Calu3 (cell line): ENCODE measurements at places on chromosomes 2 and 18.
A peak's percentile ranks its signal among the peaks of the same experiment; 100 is the strongest.

DNA sequence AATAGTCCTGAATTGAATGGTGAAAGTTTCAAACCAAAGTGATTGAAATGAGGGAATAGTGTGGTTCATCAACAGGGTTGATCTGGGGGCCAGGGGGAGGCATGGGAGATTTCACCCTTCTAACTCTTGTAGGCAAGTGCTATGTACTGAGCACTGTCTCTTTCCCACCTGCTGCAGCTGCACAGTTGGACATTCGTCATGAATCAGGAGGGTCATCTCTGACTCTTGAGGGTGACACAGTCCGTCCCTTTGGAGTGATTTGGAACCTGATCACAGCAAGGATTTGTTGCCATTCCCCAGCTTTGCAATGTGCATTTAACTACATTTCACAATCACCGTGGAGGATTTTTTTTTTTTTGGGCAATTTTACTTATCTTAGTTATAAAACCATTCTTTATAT lies 224.6 kb downstream of the PHLPP1 start:
- DNase-seq, result no peak

GRCh38 chr2:28539118-28539541 lies 43.3 kb downstream of the PLB1 start:
- DNase-seq, result no peak

GRCh38 chr2:32652555-32653209 lies 24.8 kb downstream of the TTC27 start:
- DNase-seq, result no peak

- DNase-seq, result peak; percentile 23
Measured at GRCh38 chr2:159030674-159031380, 62.4 kb downstream of the TANC1 start.

GRCh38 chr18:13036622-13037320 lies 45.6 kb downstream of the CEP192 start:
- no peak for DNase-seq

- no peak for DNase-seq
Measured at GRCh38 chr18:11984091-11984490, 2.8 kb downstream of the IMPA2 start.

- peak; percentile 27 for DNase-seq
Measured at GRCh38 chr2:62478093-62478580, 27.9 kb downstream of the TMEM17 start.

GRCh38 chr2:37316181-37316580 lies 8.5 kb downstream of the PRKD3 start:
- DNase-seq, result no peak

- DNase-seq, result no peak
Measured at GRCh38 chr2:117537032-117537431, 277.5 kb upstream of the DDX18 start.

GRCh38 chr2:173647681-173648311 lies 293.1 kb downstream of the CDCA7 start:
- no peak for DNase-seq

DNA sequence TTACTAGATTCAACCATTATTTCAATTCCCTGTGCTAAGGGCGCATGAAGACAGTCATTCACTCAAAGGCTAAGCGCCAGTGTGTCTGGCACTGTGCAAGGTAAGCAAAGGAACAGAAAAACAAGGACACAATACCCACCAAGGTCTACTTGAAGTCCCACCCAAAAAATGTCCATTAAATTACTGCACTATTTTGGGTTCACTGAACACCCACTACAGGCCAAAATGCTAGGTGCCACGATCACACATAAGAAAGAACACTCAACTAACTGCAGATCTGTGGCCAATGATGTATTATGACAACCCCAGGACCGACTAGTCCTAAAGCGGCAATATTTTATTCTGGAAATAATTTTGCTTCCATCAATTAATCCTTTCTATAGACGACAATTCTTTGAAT lies 1.8 kb downstream of the TMEM131 start:
- DNase-seq, result no peak

- no peak for DNase-seq
Measured at GRCh38 chr18:21265971-21266673, 24.1 kb downstream of the GREB1L start.

- DNase-seq, result no peak
Measured at GRCh38 chr18:75582940-75583339, 155.4 kb upstream of the SMIM21 start.

DNA sequence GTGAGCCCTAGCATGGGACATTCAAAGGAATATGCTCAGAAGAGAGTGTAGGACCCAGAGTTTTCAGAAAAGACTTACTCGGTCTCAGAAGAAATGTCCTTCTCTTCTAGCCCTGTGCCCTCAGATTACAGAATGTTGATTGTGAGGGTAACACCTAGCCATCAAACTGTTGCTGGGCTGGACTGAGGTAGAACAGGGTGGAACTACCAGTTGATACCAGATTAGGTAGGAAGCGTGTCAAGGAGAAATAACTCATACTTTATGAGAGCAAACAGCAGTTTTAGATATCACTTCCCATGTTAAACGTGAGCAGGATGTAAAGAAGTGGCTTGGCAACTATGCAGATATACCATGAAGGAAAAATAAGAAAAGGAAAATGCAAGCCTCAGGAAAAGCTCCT lies 22.8 kb downstream of the PLEKHB2 start:
- DNase-seq, result no peak

DNA sequence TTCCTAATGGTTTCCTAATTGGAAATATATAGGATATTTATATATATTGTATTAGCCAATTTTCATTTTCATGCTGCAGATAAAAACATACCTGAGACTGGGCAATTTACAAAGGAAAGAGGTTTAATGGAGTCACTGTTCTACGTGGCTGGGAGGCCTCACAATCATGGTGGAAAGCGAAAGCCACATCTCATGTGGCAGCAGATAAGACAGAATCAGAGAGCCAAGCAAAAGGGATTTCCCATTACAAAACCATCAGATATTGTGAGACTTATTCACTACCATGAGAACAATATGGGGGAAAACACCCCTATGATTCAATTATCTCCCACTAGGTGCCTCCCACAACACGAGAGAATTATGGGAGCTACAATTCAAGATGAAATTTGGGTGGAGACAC lies 242.5 kb upstream of the NETO1 start:
- DNase-seq, result no peak

- DNase-seq, result no peak
Measured at GRCh38 chr2:196466581-196466980, 172.9 kb upstream of the CCDC150 start.

GRCh38 chr2:71303849-71304248 lies 27.7 kb upstream of the ZNF638 start:
- DNase-seq, result no peak

DNA sequence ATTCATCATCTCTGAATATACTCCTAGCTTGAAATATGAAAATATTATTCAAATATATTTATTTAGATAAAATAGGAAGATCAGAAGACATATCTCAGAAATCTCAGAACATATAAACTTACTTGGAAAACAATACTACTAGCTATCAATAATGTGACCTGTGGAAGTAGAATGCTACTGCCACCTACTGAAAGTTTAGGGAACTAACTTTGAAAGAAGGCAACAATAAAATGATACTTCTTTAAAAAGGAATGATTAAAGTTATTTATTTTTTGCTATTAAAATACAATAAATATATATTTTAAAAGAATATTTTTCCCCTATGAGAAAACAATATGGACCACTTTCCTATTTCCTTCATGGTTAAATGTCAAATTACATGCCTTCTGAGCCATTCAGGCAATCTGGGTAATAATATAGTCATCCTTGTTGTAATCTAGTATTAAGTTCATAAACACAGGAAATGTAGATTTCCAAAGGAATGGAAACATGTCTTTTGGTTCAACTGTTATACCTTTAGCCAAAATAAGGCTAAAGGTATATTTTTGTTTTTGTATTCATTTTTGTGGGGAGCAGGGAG lies 26.0 kb downstream of the ACADL start:
- DNase-seq, result no peak

DNA sequence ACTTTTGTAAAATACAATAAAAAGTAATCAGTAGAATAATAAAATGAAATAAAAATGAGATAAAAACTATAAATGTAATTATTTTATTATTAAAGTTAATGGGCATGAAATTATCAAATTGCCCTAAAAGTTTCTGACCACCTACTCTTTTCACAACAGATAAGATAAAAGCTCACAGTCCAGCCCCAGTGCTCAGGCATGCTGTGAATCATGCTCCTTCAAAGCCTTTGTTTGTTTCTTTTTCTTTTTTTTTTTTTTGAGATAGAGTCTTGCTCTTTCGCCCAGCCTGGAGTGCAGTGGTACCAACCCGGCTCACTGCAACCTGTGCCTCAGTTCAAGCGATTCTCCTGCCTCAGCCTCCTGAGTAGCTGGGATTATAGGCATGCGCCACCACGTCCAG lies 181.7 kb downstream of the ANKRD44 start:
- DNase-seq, result no peak

DNA sequence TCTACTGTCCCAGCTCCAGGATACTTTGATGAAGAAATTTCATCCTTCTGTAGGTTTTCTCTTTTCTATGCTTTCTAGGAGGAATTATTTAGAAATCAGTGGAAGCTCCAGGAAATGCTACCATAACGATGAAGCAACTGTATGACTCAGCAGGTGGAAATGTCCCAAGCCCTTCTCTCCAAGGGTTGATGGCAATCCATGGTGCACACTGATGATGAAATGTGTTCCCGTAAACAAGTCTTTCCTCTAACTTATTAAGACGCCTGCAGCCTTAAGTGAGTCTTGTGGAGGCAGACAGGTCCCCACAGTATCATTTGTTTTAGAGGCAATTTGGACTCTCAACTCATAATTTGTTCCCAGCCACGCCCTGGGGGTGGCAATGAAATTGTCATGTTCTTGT lies 777.6 kb upstream of the SOX11 start:
- DNase-seq, result no peak

DNA sequence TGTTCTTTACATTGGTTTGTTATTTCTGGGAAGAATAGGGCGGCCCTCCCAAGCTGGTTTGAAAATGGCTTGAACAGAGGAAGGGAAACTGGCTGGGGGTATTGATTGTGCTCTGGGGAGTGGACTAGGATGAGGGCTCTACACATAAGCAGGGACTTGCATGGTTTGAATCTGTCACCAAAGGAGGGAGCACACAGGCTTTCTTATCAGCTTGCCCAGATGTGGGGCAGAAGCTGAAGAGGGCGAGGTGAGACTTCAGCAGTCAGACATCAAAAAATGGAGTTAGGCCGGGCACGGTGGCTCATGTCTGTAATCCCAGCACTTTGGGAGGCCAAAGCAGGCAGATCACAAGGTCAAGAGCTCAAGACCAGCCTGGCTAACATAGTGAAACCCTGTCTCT lies 7.2 kb upstream of the RAB12 start:
- no peak for DNase-seq

DNA sequence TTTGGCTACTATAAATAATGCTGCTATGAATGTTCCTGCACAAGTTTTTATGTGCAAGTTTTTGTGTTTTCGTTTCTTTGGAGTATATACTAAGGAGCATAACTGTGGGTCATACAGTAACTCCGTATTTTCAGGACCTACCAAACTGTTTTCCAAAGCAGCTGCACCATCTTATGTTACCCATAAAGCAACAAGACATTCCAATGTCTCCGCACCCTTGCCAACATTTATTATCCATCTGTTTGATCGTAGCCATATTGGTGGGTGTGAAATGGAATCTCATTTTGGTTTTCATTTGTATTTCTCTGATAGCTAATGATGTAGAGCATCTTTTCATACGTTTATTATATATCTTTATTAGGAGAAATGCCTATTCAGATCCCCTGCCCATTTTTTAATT lies 13.8 kb downstream of the TMEM131 start:
- no peak for DNase-seq

GRCh38 chr2:32711219-32711618 lies 83.4 kb downstream of the TTC27 start:
- DNase-seq, result no peak

- no peak for DNase-seq
Measured at GRCh38 chr18:62396381-62396780, 71.3 kb downstream of the TNFRSF11A start.

DNA sequence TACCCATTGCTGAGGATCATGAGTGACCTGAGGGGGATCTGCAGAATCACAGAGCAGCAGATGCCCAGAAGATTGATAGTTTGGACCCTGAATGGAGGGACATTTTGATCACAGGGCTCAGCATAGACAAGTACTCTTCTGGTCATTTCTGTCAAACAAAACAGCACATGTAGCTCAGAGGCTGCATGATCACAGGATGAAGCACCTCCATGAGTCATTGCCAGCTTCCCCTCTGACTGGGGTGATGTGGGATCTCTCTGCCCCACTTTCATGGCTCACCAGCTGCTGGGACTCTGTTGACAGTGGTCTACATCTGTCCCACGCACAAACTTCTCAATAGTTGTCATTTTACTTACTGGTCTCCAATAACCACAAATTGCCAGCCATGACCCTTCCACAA lies 264.1 kb downstream of the RPIA start:
- DNase-seq, result no peak

- no peak for DNase-seq
Measured at GRCh38 chr2:44869761-44870160, 71.7 kb upstream of the SIX3 start.

DNA sequence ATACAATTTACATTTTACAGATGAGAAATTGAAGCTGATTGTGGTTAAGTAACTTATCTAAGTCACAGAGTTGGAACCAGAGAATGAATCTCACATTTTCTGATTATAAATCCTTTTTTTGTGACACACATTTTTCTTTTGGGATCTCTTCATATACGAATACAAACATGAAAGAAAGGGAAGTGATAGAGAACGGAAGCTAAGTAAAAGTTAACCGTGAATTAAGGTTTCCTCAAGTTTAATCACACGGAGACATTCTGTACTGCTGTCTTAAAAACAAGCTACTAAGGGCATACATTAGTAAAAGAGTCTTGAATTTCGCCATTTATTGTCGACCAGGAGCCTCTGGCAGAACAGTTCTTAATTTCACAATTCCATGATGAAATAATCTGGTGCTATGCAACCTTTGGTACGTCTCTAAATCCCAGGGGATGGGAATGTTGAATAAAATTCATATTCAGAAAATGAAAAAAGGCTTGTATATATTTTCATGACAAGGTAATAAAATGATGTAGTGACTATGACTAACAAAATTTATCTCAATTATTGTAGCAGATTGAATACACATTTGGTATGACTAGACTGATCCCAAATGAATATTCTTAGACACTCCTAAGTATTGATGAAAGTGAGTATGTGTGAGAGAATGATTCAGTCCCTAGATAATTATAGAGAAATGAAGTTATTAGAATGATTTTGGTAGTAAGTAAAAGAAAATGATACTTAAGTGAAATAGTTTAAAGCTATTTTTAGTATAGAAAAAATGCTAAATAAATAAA lies 40.3 kb upstream of the ZSWIM2 start:
- DNase-seq, result no peak

- no peak for DNase-seq
Measured at GRCh38 chr2:40439473-40439872, 12.4 kb downstream of the SLC8A1 start.

- no peak for DNase-seq
Measured at GRCh38 chr2:43448011-43448821, 147.6 kb downstream of the THADA start.

DNA sequence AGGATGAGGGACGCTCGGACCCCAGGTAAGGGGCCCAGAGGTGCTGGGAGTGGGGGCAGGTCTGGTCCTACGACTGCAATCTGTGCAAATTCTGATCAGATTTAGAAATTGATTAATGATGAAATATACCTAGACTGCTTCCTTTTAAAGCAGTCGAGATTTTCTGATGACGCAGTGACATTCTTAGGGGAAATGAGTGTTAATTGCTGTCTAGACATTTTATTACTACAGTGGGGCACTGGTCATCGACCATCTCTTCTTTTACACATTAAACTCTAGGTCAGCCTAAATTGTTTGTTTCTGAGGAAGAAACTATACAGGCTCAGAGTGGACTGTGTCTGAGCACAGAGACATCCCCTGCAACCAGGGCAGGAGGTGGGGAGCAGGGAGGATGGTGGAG lies 154.4 kb upstream of the SALL3 start:
- DNase-seq, result no peak
